Activated naive CD4-positive, alpha-beta T cell (primary cell): ENCODE measurements at places on chromosomes 3 and 15.
A peak's percentile ranks its signal among the peaks of the same experiment; 100 is the strongest.

DNA sequence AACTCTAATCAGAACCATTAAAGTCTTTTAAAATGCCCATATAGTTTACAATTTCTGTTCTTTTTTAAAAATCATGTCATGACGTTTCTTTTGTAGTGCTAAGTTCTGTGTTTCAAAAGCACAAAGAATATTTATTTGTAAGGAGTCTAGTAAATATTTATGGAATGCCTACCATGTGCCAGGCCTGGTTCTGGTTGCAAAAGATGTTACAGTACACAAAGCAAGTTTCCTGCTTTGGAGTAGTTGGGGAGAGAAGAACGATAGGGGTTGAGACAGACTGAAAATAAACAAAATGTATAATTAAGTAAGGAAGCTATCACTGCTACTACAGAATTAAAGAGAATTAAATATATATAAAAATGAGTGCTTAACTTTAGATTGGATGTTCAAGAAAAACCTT lies 86.8 kb upstream of the CMSS1 start:
- no peak for DNase-seq

DNA sequence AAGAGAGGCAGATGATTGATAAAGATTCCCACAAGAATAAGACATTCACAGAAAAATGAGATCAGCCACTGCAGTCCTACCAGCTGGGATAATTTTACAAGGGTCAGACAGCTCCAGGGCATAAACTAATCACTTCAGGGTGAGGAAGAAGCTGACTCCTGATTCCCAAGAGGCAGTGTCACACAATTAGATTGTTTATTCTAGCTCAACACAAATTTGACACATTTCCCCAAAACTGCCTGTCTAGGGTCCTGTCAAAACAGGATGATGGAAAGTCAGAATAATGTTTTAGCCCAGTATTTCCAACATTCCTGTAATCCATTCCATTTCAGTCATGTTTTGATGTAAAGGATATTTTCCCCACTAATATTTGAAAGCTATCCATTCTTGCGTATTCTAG lies 110.8 kb downstream of the TNIK start:
- no peak for DNase-seq

GRCh38 chr3:148950806-148951205 lies 40.5 kb upstream of the GYG1 start:
- no peak for DNase-seq

- DNase-seq = no peak
These were observed 126.9 kb downstream of the THRB start for GRCh38 chr3:24367664-24368264.

GRCh38 chr3:144104186-144104585 lies 132.6 kb downstream of the DIPK2A start:
- no peak for DNase-seq

GRCh38 chr3:64143409-64144130 lies 81.7 kb downstream of the PRICKLE2 start:
- DNase-seq = no peak

- no peak for DNase-seq
These were observed 56.1 kb downstream of the FAM174B start for GRCh38 chr15:92599394-92599970.

DNA sequence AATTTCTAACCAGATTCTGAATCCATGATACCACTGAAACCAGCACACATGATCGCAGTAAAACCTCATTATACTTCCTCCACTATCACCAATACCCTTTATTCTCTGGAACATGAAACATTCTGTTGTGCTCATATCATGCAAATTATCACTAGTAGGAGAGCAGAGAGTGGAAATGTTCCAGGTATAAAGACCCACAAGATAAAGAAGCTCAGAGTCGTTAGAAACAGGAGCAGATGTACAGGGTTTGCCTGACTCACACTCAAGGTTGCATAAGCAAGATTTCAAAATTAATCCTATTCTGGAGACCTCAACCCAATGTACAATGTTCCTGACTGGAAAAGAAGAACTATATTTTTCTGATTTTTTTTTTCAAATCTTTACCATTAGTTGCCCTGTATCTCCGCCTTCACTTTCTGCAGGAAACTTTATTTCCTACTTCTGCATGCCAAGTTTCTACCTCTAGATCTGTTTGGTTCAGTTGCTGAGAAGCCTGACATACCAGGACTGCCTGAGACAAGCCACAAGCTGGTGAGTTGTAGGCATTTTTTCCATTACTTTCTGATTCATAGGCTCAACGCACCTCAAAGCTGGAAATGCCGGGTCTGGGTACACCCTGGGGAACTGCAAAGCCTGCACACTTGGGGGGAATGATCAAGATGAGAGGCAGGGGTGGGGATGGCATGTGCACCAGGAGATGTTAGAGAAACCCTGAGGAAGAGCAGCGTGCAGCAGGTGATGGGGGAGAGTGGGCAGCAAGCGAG lies at the start of gene CCR2:
CCR2 (plus strand) TSS at position 465 of the 764 bp plus-strand sequence. CDS start 3,417 bp downstream, outside the sequence.
- no peak for DNase-seq

- DNase-seq = no peak
These were observed 34.9 kb downstream of the MED12L start for GRCh38 chr3:151120409-151120808.

DNA sequence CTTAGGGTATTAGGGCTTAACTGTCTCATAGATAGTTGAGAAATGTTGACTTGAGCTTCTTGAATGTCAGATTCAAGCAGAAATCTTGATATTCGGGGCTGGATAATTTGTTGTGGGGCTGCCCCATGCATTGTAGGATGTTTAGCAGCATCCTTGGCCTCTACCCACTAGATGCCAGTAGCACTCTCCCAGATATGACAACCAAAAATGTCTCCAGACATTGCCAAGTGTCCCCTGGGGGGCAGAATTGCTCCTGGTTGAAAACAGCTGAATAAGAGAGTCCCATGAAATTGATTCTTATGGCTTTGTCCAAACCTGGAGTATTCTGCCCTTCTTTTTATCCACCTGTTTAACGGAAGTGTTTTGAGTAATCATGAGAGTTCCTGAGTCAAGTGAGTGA lies 15.9 kb upstream of the LCMT2 start:
- no peak for DNase-seq

GRCh38 chr3:44128057-44128775 lies 113.5 kb upstream of the TOPAZ1 start:
- no peak for DNase-seq

- no peak for DNase-seq
These were observed 68.5 kb downstream of the TMCC1 start for GRCh38 chr3:129824926-129825541.

DNA sequence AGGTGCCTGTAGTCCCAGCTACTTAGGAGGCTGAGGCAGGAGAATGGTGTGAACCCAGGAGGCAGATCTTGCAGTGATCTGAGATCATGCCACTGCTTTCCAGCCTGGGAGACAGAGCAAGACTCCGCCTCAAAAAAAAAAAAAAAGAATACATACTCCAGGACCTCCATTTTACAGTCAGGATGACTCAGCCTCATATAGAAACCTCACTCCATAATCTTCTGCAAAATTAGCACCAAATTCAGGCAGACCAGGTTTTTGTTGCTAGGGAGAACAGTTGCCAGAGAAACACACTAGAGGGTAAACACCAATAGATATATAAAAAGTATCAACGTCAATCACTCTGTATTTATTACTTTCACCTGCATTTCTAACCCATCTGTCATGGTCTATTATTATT lies 28.3 kb upstream of the AP3B2 start:
- no peak for DNase-seq

DNA sequence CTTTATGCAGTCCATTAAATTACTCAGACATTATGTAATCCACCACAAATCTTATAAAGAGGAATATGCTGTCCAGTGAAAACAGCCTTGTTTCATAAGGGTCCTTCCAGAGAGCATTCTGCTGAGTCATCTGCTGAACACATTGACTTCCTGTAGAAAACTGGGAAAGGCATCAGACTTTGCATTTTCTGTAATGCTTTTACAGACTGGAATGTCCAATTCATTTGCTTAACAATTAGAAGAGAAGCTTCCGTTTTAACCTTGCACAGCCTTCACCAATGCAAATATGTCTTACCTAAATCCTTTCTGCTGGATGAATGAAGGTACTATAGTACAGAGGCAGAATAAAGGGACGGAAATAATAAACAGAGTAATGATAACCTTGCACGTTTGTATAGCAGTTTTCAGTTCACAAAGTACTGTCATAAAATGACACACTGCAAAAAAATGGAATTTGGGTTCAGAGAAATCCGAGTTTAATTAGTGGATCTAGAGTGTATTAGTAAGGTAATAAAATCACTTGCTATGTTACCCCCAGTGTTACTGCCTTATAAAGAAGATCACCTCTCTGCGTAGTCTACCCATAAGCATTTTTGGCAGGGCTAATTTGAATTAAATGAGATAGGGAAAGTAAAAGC lies 301.5 kb downstream of the PYDC2 start:
- DNase-seq = no peak

GRCh38 chr3:171566803-171567422 lies 106.7 kb upstream of the TNIK start:
- DNase-seq = no peak

GRCh38 chr3:99410789-99411311 lies 227.5 kb upstream of the COL8A1 start:
- no peak for DNase-seq

- no peak for DNase-seq
These were observed 131.1 kb upstream of the NUDT16 start for GRCh38 chr3:131250466-131250865.

DNA sequence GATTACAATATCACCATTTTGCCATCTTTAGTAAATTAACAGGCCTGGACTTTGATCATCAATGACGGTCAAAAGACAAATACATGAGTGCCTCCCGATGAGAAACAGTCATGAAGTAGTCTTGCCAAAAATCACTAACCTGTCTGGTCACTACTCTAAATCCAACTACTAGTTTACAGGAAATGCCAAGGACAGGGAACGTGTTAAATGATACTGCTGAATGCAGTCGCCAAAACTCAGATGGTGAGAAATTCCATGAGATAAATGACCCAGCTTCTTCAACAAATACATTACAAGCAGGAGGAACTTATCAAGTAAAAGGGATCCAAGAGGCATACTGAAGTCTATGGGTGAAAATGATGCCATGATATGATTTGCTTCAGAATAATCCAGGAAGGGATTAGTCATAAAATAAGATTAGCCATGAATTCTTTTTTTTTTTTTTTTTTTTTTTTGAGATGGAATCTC lies 35.8 kb upstream of the ATP13A3 start:
- DNase-seq = no peak

DNA sequence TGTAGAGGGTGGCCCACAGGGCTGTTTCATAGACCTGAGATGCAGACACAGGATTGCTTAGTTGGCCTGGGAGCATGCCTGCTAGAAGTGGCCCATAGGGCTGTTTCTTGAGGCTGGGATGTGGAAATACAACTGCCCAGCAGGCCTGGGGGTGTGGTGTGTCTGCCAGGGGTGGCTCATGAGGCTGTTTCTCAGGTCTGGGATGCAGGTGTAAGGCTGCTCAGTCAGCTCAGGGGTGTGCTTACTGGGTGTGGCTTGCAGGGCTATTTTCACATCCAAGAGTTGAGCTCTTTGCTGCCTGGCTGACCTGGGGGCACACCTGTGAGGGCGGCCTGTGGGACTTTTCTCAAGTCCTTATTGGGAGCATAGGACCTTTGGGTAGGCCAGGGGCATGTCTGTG lies 131.3 kb downstream of the DOCK3 start:
- DNase-seq = no peak

- DNase-seq = no peak
These were observed 7.2 kb upstream of the KCTD6 start for GRCh38 chr3:58484722-58485069.

- DNase-seq = peak; percentile 7
These were observed 42.1 kb upstream of the TASOR start for GRCh38 chr3:56725175-56725574.

DNA sequence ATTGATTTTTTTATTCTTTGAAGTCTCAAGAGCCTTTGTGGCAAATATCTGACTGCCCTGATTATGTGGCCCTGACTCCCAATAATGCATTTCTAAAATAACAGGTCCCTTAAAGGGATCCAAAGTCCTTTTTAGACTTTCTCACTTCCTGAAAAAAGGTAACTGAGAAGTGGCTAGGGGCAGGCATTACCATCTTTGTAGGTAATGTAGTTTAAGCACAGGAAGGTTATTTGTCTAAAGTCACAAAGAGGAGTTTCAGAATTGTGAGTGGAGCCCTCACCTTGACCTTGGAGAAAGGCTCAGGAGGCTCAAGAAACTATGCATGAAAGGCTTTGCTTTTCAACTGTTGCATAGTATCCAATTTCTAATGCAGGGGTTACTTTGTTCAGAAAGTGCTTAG lies 142.9 kb upstream of the MRPL3 start:
- no peak for DNase-seq

DNA sequence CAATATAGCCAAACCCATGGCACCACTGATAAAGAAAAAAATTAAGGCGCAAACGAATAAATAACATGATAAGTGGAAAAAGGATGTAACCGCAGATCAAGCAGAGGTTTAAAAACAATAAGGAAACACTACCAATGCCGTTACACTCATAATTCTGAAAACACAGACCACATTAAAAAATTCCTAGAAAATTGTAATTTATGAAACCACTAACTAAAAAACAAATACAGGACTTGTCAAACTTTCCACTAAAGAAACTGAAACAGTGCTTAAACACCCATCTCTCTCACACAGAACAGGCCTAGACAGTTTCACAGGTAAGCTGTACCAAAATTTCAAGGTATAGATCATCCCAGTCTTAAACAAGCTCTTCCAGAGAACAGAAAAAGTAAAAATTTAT lies 28.4 kb downstream of the PCSK6 start:
- no peak for DNase-seq

DNA sequence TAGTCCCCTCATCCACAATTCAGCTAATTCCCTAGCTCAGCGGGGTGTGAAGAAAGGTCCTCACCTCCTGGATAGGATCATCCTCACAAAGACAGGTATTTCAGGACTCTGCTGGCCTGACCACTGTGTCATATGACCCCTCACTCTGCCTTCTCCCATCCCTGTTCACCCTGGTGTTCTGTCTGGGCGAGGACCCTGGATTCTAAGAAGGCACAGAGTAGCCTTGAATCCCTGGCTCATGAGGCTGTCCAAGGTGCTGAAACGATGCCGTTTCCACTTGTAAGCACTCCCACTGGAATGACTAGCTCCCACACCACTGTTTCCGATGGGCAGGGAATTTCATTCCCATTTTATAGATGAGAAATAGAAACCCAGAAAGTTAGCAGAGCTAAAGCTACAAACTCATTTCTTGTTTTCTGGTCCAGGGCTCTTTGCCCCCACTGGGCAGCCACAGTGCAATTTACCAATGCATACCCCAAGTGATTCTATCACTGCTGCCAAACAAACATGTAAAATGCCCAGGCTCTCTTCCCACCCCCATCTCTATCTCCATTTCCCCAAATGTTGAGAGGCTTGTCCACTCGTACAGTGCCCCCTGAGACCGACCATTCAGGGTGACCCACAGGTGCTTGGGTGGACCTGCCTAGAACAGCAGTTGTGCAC lies 83.2 kb downstream of the RAB11A start:
- no peak for DNase-seq

GRCh38 chr3:33061782-33062181 lies 35.2 kb downstream of the GLB1 start:
- no peak for DNase-seq

- no peak for DNase-seq
These were observed 239.4 kb upstream of the THRB start for GRCh38 chr3:24734019-24734418.

GRCh38 chr3:52299879-52300611 lies 12.4 kb downstream of the GLYCTK start:
- DNase-seq = no peak

GRCh38 chr3:8775181-8775580 lies 5.8 kb upstream of the OXTR start:
- no peak for DNase-seq
